ENCODE measurements at places on chromosomes 2 and 18. TPM values are rescaled to one million over a fixed set of nuclear protein-coding genes. Genes with fewer than 3 reads are reported as not detected.

- H3K36me3 ChIP-seq, result no peaks in the 10 kb centered on the region
- H3K27me3 ChIP-seq, result peaks cover 33% of the 10 kb centered on the region
- no peak for DNase-seq
These were observed 1.8 kb upstream of the NPAS2 start for GRCh38 chr2:100818003-100818605.

DNA sequence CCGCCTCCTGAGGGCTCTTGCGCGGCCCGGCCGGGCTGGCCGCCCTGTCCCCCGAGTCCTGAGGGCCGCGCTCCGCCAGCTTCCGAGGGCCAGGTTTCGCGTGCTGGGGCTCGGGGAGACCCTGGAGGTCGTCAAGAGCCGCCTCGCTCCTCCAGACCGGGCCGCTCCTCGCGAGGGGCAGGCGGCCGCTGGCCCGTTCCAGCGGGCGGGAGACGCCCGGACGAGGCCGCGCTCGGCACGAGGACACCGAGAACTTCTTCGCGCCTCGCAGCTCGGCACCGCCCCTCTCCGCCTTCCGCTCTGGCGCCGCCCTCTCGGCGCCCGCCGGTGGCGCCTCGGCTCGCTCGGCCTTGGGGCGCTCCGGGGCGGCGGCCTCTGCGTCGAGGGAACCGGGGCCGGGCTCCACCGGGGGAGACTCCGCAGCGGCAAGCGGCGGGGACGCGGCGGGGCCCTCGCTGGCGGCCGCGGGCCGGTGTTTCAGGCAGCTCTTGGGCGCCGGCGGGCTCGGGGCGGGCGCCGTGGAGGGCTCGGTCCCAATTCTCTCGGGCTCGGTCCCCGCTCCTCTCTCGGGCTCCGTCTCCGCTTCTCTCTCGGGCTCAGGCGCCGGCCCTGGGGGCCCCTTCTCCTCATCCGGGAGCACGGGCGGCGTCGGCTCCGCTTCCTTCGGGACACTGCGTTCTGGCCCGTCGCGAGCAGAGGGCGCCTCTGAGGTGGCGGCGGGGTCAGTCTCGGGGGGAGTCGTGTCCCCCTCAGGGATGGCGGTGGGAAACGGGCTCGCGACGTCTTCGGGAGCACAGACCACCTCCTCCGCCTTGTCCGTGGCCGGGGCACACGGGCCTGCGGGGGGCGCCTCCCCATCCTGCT, 91.6 kb upstream of the MGAT4A start:
- H3K27ac ChIP-seq, result no peak overlapping the region
- H3K4me3 ChIP-seq, result peak overlapping the region; percentile 48
- H3K36me3 ChIP-seq, result peaks cover 2% of the 10 kb centered on the region

DNA sequence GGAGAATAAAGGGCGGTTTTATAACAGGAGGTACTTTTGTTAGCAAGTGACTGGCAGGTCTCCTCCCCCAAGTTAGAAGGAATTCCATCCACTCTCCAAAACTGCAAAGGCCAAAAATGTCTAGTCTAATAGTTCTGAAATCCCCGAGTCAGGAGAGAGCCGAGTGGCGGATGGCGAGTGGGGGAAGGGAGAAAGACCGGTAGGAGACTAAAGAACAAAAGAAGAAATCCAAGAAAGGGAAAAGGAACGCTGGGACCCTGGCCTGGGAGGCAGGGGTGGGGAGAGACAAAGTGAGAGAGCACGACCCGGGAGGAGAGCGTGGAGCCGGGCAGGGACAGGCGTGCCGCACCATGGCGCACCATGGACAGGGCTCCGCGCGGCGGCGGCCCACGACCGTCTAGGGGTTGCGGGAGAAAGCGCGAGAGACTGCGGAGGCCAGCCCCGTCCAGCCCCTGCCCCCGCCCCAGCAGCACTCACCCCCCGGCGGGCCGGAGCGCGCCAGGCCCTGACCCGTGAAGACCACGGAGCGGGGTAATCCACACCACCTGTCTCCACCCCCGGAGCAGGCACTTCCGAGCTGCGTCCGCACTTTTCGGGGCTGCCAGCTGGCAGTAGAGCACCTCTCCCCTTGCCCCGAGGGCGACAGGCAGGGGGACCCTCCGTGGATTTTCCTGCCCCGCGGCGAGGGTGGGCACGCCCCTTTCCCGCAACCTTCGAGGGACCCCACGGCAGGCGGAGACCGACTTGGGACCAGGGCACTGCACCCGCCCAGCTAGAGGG, 1.6 kb downstream of the CDH2 start:
- H3K4me1 ChIP-seq, result peaks cover 7% of the 10 kb centered on the region
- H3K4me3 ChIP-seq, result no peak overlapping the region
- peaks cover 37% of the 10 kb centered on the region for H3K27me3 ChIP-seq
- no peak overlapping the region for H3K27ac ChIP-seq
- DNase-seq, result no peak

GRCh38 chr2:220441404-220441803, 814.0 kb downstream of the SLC4A3 start:
- H3K4me3 ChIP-seq, result no peak overlapping the region
- no peak overlapping the region for H3K27ac ChIP-seq
- H3K36me3 ChIP-seq, result no peaks in the 10 kb centered on the region
- H3K4me1 ChIP-seq, result no peaks in the 10 kb centered on the region

- H3K4me1 ChIP-seq, result peaks cover 64% of the 10 kb centered on the region
- H3K4me3 ChIP-seq, result peak overlapping the region; percentile 7
- peaks cover 24% of the 10 kb centered on the region for H3K36me3 ChIP-seq
- no peak for DNase-seq
These were observed 94.7 kb downstream of the DOCK10 start for GRCh38 chr2:224947566-224947965.

GRCh38 chr2:57434441-57434840, 612.2 kb upstream of the VRK2 start:
- no peak overlapping the region for H3K27ac ChIP-seq
- no peak for DNase-seq
- no peaks in the 10 kb centered on the region for H3K27me3 ChIP-seq
- H3K4me1 ChIP-seq, result no peaks in the 10 kb centered on the region

TTL gene
- 39.0 TPM for total RNA-seq

UBXN4 gene
- total RNA-seq, result 107 TPM
